Activated naive CD4-positive, alpha-beta T cell treated with anti-CD3 and anti-CD28 coated beads, Interleukin-2, amount 50 U/mL, for 16 hours (primary cell): ENCODE measurements at places on chromosomes 2 and 18.
A peak's percentile ranks its signal among the peaks of the same experiment; 100 is the strongest.

GRCh38 chr18:49399003-49399402 lies 61.4 kb downstream of the DYM start:
- no peak for DNase-seq

DNA sequence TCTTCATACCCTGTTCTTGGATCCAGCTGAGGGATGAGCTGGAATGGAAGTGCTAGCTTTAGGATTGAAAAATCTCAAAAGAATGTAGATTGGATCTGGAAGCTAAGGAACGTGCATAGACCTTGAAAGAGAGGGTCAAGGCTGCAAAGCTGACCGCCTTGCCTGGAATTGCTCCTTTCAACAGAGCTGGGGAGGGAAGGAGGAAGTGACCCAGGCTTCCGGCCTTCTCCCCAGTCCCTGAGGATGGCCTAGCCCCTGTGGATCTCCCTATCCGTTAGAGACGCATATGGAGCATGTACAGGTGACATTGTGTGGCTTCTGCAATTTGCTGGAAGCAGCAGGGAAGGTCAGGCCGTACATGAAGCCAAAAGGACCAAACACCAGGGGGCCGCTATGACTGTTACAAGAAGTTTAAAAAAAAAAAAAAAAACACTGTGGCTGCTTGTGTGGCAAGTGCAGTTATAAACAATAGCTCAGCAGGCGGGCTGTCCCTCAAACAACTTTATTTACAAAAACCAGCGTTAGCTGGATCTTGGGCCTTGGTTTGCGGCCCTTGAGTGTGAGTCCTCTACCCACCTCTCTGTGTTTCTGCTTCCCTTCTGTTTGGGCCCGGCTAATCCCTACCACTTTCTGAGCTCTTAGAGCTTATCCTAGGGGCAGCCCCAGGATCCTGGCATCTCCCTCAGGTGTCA lies 227.6 kb downstream of the SEPTIN10 start:
- DNase-seq: peak; percentile 0

DNA sequence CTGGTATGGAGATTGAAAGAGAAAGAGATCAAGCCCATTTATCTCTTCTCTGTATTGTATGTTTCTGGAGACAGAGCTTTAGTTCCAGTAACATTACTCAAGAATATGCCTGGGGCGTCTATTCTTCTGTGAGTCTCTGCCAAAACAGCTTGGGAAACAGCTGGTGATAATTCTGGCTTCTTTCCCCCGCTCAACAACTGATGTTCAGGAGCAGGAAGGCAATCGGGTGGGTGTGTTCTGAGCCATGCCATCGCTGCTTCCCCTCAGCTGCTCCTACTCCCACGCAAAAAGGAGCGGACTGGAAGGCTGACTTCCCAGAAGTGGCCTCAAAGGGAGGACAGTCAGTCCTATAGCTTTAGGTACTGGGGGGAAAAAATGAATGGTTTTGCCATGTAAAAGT lies 695.1 kb downstream of the PLCL1 start:
- DNase-seq: no peak

- no peak for DNase-seq
Measured at GRCh38 chr2:11719230-11719977, 27.0 kb upstream of the LPIN1 start.

GRCh38 chr2:203687165-203687564 lies 19.3 kb upstream of the CD28 start:
- no peak for DNase-seq

GRCh38 chr18:7633171-7633570 lies 66.1 kb downstream of the PTPRM start:
- DNase-seq: no peak

DNA sequence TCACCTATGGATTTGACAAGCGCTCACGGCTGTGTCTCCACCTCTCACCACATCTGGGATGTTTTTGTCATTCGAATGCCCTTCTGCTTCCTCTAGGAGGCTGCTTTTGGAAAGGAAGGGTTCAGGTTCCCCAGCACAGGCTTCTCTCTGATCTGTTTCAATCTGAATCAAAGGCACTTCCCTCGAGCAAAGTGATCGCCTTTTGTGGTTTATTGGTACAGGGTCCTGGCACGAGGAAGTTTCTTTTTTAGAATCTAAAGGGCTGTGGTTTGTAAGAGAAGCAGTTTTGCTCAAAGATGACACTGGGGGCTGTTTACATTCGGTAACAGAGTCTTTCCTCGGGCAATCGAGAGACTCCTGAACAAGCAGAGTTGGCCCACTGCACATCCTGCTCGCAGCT lies 145.0 kb downstream of the DAW1 start:
- no peak for DNase-seq

- DNase-seq: no peak
Measured at GRCh38 chr2:88603146-88603545, 24.1 kb downstream of the EIF2AK3 start.

DNA sequence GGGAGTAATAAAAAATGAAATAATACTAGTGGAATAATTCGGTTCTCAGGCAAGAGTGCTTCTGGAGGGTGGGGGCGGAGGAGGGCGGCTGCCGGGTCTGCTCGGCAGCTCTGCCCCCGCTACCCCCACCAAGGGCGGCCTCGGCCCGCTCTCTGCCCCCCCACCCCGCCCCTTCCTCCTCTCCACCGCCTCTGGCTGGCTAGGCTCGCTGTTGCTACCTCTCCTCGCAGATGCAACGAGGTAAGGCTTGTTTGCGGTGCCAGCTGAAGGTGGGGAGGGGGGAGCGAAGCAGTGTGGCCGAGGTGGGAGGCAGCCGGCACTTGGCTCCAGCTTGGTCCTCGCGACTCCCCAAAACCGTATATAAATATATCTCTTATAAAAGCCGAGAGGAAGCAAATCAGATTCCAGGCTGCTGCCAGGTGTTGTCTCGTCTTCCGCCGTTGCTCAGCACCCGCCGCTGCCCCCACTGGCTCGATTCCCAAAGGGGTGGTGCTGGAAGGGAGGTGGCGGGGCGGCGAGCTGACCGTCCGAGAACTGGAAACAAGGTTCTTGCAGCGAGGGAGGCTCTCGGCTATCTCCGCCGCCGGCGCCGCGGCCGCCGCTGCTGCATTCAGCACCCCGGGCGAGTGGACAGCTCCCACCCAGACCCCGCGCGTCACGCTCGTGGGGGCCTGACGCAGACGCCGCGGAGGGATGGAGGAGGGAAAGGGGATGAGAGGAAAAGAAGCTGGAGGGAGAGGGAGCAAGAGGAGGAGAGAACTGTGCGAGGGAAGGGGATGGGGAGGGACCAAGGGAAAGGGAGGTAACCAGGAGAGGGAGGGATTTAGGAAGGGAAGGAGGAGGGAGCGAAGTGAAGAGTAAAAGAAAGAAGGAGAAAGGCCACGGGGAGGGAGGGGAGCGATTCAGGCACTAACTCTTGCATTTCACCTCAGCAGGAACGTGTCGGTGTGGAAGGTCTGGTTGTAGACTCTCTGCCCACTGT lies at the start of gene MARCHF4:
Gene MARCHF4 (minus strand): TSS at position 763 of the 982 bp plus-strand sequence. CDS start 2,223 bp downstream, outside the sequence.
- DNase-seq: peak; percentile 65

DNA sequence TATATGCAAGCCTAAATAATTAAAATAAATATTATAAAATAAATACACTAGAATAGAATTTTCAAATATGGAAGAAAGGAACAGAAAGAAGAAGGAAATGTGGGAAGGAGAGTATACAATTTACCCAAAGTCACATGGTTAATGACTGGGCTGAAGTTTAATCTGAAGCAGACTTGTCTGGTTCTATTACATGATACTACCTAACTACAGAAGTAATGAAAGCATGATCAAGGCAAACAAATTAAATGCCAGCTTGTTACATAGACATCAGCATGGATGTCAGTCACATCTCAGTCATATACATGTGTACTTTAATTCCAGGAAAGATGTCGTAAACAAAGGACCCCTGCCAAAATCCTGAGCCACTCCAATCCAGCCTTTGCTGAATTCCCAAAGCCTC lies 1060.8 kb downstream of the CNTNAP5 start:
- no peak for DNase-seq

- no peak for DNase-seq
Measured at GRCh38 chr2:75462206-75462605, 98.5 kb downstream of the EVA1A start.

GRCh38 chr2:109333414-109334210 lies 204.6 kb downstream of the SH3RF3 start:
- DNase-seq: no peak

DNA sequence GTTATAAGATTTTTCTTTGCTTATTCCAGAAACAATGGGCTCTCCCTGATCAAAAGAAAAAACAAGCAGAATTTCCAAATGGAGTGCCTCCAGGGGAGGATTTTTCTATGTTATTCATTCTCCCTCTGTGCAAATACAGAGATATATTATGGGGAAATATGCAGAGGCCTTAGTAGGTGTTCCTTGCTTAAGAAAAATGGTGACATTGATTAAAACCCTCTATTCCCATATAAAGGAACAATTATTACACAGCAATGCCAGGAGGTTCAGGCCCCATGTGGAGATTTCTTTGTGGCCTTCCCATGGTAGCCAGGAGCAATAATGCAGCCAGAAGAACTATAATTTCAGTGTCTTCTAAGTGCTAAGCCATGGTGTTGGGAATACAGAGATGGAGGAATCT lies 255.9 kb upstream of the CXCR4 start:
- no peak for DNase-seq

DNA sequence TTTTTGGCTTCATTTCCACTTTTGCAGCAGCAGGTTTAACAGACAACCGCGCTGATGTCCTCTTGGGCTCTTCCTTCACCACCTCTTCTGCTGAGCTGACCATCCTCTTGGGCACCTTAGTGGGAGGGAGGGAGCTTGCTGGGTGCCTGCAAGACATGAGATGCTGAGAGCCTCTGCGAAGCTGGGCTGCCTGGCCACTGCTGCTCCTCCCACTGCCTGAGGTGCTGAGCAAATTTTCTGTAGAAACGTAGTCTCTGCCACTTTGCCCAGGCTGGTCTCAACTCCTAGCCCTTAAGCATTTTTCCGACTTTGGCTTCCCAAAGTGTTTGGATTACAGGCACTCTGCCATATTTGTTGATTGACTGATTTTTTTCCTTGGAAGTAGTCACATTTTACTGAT lies 422.2 kb upstream of the MC4R start:
- DNase-seq: no peak

DNA sequence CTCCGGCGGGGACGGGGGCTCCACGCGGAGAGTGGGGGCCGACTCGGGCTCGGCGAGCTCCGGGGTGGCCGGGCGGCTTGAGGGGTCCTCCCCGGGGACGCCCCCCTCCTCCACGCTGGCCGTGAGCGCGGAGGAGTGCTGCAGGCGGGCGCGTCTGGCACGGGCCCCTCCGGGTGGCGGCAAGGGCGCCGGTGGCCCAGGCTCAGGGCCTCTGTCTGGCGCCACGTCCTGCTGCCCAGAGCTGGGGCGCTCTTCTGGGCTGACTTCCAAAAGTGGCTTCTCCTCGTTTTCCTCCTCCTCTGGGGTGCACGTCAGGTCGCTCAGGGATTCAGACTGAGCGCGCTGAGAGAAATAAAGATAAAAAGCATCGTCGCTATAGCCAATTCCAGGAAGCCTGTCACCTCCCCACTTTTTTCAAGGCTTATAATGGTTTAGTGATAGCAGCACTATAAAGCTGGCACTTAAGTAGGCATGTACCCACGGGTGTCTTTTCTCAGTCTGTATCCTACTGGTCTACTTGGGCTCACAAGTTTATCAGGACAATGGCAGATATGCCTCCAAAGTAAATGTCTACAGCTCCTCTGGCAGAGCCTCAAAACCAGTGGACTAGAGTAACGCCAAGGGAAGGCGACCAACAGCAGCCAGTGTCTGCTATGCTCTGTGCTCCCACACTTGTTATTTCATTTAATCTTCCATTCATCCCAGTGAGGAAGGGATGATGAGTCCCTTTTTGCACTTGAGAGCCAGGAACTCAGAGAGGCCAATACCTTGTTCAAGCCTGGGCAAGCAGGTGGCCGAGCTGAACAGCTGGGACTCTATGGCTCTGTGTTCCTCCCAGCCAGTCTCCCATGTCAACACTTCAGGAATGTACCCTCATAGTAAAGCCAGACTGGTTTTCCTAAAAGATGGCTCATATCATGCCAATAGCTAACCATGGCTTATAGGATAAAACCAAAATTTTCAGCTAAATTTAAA lies 92.6 kb upstream of the MGAT4A start:
- no peak for DNase-seq

- DNase-seq: no peak
Measured at GRCh38 chr2:20446255-20446916, 488 bp upstream of the RHOB start.

DNA sequence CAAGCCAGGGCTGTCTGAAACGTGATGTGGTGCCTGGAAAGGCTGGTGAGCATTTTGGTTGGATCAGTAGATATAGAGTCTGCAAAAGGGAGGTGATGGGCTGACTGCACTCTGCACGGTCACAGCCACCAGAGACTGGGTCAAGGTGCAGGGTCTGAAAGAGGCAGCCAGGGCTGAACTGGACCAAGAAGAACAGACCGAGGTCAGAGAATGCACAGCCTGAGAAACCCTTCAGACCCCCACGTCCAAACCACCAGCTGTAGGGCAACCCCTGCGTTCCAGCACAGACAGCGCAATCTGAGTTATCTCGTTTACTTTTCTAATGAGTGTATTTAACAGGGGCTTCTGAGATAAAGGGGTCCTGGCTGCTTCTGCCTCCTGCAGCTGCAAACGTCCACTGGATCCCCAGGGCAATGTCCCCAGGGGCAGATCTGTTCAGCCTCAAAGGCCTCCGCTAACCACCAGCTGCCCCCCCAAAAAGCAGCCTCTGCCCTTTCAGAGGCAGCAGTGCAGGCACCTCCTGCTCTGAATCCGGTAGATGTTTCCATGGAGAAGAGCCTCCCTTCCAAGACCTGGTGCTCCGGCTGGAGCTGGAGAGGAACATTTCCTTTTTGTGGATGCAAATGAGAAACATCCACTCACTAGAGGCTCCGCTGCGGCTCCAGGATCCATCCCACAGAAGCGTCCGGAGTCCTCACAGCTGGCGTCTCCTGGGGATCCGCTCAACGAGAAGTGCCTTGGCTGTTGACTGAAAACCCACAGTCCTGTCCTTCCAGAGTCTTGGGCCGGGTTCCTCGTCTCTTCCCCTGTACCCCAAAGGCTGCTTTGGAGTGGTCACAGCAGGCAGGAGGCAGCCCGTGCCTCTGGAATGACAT lies 970 bp upstream of the KCNG2 start:
- no peak for DNase-seq

GRCh38 chr2:120430501-120430830 lies 84.5 kb downstream of the INHBB start:
- DNase-seq: no peak

DNA sequence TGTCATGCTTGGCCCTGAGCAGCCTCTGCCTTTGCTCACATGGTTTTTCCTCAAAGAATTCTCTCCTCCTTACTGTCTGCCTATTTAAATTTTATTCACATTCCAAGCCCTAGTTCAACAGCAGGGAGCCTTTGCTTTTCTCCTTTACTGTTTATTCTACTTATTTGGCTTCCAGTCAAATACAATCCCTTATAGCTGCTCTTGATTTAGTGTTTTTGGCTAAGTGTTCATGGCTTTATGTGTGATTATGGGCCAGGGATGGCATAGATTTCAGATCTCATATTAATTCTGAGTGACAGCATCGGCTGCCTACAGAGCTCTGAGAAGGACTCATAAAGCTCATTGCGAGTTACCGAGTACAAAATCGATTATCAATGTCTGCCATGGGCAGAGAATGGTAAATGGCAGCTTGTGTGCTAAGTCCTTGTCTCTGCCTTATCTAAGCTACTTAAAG lies 106.7 kb downstream of the METTL8 start:
- no peak for DNase-seq

- DNase-seq: no peak
Measured at GRCh38 chr2:148812306-148812705, 62.7 kb upstream of the KIF5C start.
